ENCODE measurements at places on chromosomes 6 and 20.

DNA sequence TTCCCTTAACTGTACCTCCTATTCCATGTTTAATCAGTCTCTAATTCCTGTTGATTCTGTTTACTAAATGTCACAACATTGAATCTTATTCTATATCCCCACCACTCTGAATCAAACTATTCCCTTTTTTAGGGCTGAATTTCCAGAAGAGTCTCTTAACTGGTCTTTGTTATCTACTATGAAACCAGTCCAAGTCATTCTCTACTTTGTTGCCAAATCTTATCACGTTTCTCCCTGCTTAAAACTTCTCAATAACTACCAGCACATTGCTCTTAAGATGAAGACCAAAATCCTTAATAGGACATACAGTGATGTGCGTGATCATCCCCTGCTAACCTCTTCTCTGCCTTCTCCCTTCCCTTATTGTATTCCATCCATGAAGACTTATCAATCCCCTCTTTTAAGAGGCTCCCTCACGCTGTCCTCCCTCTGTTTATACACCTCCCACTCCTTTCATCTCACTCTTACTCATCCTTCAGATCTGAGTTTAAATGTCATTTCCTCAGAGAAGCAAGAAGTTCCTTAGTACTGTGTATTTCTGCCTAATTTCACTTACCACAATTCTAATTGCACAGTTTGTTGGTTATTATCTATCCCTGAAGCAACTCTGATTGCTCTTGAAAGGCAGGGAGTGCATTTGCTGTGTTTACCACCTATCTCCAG, 143.0 kb upstream of the AHI1 start:
- peak; percentile 20 for DNase-seq

- DNase-seq: no peak
Measured at GRCh38 chr6:164731539-164731938, 577.9 kb downstream of the C6orf118 start.

DNA sequence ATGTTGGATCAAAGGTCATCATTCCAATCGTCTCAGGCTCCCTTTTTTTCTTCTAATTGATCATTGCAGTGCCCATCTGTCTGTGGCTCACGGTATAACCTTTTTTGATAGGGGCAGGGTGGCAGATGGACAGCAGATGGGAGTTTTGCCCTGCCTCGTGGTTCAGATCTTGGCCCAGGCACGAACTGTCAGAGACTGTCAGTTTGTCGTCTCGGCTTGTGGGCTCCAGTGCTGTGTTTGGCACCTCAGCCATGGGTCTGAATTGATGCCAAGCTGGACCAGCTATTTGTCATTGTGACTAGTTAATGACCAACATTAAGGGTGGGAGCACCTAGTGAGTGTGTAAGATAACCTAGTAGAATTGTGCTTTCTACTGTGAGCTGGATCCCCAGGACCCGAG, 197.6 kb downstream of the PRL start:
- no peak for DNase-seq

GRCh38 chr20:11214256-11214840, 540.5 kb upstream of the JAG1 start:
- peak; percentile 62 for DNase-seq

DNA sequence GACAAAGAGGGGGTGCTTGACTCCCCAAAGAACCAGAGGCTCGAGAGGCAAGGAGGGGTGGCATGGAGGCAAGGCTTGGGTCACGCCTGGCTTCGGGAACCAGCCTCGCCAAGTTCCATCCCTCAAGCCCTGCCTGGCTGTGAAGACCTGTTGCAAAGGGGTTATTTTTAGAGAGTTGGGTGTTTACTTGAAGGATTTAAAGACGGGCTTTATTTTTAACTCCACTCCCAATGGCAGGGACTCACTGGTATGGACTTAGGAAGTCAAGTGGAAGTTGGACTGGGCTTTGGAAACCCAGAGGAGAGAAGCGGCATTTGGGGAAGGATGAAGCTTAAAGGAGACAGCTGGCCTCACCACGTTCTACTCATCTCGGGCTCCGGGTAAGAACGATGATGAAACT, 43.1 kb downstream of the JPH2 start:
- DNase-seq: no peak

All from cardiac fibroblast (primary cell).